ENCODE measurements at places on chromosomes 7 and 10.

- DNase-seq, result no peak
Observed at GRCh38 chr10:30538086-30538485, 91.5 kb downstream of the LYZL2 start.

- no peak for DNase-seq
Observed at GRCh38 chr7:41093141-41093540, 609.7 kb downstream of the INHBA start.

- DNase-seq, result no peak
Observed at GRCh38 chr10:4049348-4049747, 264.3 kb upstream of the KLF6 start.

GRCh38 chr10:63722537-63722936 lies 201.3 kb downstream of the REEP3 start:
- DNase-seq, result no peak

DNA sequence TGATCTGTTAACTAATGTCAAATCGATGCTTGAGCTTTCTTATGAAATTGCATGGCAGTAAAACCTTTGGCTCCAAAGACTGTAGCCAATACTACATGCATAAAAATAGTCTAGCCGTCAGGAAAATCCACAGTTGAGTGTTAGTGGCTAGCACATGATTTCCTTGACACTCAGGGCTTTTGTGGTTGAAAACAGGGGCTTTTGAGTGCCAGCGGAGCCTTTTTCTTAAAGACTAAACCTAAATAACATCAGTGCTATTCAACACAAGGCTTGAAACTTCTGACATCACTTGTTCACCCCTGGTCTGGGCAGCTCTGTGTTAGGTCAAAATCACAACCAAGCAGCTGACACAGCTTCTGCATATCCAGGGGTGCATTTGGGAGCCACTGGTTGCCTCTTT lies 124.2 kb upstream of the BMPER start:
- no peak for DNase-seq

GRCh38 chr10:5196702-5197113 lies at the start of gene AKR1C4:
TSS of gene AKR1C4 (plus strand) at chr10:5196837. CDS start at chr10:5196868, 31 bp downstream.
- DNase-seq, result no peak

- no peak for DNase-seq
Observed at GRCh38 chr10:21368728-21369425, 156.6 kb downstream of the SKIDA1 start.

GRCh38 chr7:34425631-34426384 lies 232.2 kb upstream of the NPSR1 start:
- DNase-seq, result no peak

DNA sequence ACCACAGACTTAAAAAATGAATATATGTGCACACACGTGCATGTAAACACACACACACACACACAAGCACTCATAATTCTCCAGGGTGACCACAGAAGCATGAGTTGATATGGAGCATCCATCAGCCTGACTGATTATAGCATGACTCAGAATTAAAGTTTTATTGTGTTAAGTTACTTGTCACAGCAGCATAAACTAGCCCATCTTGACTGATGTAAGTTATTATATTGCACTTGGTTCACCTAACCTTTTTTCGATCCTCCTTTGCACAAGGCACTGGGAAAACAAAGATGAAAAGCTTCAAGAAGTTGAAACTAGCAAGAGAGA lies 18.8 kb upstream of the SLC35G1 start:
- DNase-seq, result no peak

DNA sequence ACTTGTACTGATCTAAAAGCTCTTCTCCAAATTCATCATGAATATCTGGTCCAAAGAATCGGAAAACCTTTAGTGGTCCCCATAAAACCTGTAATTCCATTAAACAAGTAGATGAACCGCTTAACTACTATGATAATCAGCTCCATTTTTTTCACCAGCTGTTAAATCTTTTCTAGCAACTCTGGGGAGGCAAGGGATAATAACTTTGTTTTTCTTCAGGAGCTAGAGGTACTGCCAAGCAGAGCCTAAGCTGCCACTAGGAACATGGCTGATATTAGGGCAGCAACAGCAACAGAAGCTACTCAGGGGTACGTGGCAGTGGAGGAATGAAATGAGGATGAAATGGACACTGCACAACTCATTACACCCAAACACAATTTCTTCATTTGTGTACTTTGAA lies 138.0 kb downstream of the SRPK2 start:
- no peak for DNase-seq

GRCh38 chr7:50362712-50363282 lies 58.3 kb downstream of the IKZF1 start:
- DNase-seq, result peak; percentile 50
